ENCODE measurements at places on chromosomes 2 and 18.
A peak's percentile ranks its signal among the peaks of the same experiment; 100 is the strongest.

GRCh38 chr2:237968048-237968862 is 1.4 kb downstream of the UBE2F start:
- peak; percentile 17 for DNase-seq

- DNase-seq = no peak
These were observed 2.2 kb downstream of the MYT1L start for GRCh38 chr2:2328848-2329247.

- no peak for DNase-seq
These were observed 43.4 kb upstream of the DSC1 start for GRCh38 chr18:31206071-31206470.

DNA sequence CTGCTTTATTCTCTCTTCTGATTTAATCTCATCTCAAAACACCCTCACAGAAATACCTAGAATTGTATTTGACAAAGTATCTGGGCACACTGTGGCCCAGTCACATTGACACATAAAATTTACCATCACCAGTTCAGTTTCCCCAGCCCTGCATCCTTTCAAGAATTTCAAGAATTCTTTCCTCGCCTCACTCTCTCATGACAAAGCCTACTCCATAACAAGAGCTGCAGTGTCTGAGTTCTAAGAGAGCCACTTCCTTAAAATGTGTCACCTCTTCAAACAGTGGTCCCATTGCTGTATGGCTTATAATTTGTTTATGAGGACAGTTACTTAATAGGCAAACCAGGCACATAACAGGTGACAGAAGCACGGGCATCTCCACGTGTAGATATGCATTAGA is 90.9 kb upstream of the STK39 start:
- DNase-seq = no peak

DNA sequence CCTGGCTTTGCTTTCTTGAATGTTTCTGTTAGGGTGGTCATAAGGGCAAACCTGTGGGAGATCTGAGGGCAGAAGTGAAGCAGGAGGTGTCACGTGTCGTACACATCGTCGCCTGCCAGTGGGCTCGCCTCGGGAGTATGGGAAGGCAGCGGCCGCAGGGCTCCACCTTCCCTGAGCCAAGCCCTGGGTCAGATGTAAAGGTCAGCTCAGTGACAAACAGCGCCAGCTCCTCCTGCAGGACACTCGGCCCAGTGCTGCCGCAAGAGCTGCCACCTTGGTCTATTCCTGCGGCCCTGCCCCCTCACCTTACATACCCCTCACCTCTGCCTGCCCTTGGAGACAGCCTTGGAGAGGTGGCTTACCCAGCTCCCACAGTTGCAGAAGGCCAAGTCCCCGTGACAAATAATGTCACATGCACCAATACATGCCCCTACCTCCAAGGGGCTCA is 64.2 kb downstream of the PSMG2 start:
- no peak for DNase-seq

GRCh38 chr2:66317268-66317890 is 117.5 kb upstream of the MEIS1 start:
- DNase-seq = no peak

DNA sequence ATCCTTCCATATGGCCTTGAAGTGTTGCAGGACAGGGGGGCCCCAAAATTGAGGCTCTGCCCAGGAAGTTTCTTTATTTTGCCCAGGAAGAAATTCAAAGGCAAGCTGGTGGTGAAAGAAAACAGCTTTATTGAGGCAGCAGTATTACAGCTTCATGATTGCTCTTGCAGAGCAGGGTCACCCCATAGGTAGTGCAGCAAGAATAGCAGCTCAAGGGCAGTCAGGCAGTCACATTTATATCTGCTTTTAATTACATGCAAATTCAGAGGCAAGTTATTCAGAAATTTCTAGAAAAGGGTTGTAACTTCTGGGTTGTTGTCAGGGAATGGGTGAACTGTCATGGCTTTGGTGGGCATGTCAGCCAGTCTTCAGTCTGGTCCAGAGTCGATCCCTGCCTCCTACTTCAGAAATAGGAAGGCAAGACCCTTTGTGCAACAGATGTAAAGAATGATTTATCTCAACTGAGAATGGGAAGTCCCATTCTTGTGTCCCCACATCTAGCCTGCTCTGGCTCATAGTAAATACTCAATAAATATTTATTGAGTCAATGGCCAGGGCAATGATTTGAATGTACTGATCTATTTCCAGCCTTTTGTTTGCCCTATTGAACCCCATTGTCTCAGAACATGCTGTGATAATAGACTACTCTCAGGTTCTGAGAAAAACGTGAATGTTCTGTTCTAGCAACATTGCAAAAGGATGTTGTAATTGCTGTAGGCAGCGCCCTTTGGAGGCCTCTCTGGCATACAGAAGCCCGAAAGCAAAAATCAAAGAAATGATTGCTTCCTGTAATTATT is 129.8 kb downstream of the MYO3B start:
- no peak for DNase-seq

GRCh38 chr2:165587335-165587938 is 117.9 kb downstream of the CSRNP3 start:
- no peak for DNase-seq

DNA sequence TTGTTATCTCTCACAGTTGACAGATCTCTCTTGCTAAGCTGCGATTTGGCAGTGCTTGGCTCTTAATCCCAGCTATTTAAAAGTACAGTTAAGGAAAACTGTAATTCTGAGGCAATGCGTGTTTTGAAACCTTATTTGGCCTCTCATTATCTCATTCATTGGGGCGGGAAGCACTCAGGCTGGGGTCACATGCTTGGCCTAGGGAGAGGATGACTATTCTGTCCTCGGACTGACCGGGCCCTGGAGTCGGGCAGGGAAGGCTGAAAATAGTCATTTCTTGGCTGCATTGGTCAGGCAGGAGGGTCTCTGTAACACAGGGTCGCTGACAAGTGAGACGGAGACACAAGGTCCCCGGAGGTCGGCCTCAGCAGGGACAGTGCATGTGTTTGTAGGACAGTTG is 20.2 kb upstream of the EMILIN2 start:
- no peak for DNase-seq

DNA sequence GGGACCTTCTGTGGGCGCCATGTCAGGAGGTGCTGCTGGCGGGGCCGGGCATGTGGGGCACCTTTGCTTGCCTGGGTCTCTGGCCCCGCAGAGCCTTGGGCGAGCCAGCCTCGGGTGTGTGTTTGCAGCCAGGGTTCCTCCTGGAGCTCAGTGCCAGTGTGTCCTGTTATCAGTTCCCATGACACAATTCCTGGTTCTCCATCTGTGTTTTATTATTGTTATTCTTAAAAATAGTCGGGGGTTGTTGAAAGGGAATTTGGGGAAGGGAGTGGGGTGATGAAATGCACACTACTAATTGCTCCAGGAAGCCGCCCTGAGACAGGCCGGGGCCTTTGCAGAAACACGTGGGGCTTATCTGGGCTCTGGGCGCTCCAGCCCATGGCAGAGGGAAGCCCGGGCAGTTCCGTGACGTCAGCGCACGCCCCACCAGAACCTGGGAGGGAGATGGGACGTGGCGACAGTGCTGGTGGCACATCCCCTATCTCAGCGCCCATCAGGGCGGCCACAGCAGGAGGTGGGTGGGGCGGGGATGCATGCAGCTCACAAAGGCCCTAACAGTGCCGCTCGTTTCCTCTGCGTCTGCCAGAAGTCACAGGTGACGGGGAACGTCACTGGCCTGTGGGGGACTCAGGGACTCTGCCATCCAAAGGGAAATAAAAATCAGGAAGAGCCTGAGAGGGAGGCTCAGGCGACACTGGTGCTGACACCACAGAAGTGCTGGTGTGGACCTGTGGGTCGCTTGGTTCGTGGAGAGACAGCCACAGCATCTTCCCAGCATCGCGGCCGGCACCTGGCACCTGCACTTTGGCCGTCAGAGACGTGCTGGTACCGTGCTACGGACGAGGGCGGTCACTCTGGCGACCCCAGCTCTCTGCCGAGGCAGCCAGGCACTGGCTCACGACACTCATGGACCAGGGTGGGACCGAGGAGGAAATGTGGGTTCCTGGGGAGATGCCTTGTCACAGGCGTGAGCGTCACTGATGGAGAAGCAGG is 131.0 kb downstream of the NFATC1 start:
- no peak for DNase-seq

DNA sequence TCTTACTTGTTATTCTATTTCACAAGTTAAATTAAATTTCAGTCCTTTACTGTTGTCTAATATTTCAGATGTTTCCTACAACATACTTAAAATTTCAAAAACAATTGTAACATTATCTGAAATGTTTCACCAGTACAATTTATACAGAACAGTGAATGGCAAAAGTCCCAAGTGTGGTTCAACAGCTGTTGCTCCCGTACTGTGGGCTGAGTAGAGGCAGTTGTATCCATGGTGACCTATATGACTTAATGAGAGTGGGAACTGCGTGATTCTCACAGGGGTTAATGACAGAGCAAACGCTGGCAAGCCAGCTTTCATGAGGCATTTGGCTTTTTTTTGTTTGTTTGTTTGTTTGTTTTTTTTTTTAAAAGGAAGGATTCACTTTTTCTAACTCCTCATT is 5.3 kb upstream of the PLCL1 start:
- DNase-seq = no peak

DNA sequence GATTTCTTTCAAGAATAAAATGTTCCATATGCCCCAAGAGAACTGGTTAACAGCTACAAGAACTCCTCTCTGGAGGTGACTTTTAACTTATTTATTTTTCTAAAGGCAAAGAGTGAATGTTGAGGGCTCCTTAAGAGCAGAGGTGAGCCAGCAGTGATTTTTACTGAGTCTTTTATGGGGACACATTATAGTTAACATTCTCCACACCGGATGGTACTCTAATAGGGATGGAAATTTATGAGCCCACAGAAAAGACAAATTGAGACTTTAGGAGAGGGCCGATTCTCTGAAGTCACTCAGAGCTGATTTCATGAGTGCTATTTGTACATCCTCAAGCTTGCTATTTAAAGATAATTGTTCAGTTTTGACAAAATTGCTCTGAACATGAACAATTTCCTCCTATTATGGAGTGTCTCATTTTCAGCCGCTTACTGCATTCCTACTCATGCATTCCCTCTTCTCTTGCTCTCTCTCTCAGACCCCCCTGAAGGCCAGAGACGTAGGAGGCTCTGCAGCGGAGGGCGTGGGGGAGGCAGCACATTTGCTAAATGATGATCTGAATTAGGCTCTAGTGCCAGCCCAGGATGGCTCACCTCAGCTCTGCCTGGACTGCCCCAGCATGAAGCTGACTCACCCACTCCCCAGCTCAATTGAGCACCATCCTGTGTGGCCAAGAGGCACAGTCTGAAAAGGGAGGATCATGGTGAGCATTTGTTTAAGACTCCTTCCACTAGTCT is 5.9 kb upstream of the RPL37A start:
- DNase-seq = no peak

DNA sequence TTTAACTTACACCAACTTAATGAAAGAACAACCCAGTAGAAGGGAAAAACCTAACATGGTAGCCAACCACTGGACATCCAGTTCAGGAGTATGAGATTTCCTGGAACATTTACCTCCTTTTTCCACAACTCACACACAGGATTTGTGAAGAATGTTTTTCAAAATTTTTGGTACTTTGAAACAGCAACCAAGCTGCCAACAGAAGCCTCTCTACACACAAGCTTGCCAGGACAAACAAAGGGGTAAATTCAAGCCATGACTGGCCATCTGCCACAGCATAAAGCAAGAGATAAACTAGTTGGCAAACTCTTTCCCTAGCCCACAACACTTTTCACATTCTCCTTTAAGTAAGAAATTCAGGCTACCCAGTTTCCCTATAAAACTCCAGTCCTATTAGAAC is 21.4 kb downstream of the MGAT4A start:
- no peak for DNase-seq

DNA sequence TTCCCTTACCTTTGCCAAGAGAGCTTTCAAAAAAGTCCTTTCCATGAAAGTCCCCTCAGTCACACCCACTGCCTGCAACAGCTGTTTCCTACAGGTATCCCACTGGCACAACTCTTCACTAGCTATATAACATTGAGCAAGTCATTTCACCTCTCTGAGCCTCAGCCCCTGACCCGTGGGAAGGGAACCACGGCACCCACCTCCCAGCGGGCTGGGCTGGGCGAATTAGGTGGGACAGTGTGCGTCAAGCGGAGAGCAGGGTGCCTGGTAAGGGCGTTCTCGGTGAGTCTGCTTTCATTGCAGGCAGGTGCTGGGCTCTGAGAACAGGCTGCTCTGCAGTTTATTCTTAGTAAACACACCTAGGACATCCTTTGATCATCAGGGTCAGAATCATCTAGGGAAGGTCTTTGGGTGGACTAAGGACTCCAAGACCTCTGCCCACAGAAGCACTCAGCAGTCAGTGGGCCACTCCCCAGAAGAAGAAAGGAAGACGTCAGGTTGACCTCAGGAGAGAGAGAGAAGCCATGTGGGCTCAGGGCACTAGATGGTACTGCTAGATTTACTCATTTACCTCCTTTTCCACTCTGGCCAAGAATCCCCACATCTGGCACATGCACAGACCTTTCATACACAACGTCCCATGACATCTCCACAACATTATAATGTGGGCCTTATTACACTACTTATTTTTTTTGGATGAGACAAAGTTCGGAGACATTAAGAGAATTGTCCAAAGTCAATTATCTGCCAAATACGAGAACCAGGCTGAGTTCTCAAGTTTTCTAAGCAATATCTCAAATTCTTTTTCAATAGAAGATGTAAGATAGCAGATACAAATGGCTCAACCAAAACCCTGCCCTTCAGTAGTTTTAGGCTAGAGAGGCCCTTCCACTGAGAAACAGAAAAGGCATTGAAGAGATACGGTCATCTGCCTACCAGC is 79.9 kb downstream of the GALNT14 start:
- no peak for DNase-seq

- DNase-seq = no peak
These were observed 914.8 kb downstream of the DCDC2C start for GRCh38 chr2:4618141-4618540.

- DNase-seq = no peak
These were observed 56.0 kb upstream of the RAB6C start for GRCh38 chr2:129923265-129924091.

GRCh38 chr2:59021786-59022185 is 780.7 kb upstream of the FANCL start:
- no peak for DNase-seq

GRCh38 chr2:37084797-37085196 is 479 bp downstream of the GPATCH11 start:
- DNase-seq = no peak

DNA sequence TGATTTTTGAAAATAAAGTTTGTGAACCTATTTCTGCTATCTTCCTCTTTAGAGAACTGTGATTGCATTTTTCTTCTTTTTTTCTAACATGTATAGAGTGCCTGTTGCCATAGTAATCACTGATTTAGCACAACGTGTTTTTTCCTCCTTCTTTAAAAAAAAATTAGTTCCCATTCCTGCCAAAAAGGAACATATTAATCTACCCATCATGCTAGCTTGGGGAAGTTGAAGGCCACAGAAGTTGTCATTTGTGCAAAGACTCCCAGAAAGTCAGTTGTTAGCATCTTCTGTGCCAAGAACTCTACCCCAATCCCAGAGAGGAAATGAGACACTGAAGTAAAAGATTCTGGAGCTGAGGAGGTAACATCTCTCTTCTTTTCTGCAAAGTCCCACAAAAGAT is 57.3 kb downstream of the SLC8A1 start:
- DNase-seq = no peak

Measured in activated CD8-positive, alpha-beta memory T cell treated with anti-CD3 and anti-CD28 coated beads for 1 hour (primary cell).